ENCODE measurements at places on chromosomes 2 and 18.

DNA sequence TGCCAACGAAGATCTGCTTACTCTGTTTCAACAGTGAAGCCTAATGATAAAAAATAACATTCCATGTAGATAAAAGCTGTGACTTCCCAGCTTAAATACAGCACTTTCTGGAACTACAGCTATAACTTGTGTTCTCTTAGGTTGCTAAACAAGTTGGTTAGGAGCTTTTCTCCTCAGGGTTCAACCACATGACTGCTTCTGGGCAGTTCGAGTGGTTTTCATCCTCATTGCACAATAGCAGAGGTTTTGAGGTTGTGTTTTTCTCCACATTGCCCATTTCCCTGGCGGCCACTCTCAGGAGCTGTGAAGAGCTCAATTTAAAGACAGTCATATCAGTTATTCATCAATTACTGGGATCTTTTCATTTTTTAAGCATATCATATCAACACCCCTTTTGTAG, 102.2 kb upstream of the CYP1B1 start:
- DNase-seq = no peak

DNA sequence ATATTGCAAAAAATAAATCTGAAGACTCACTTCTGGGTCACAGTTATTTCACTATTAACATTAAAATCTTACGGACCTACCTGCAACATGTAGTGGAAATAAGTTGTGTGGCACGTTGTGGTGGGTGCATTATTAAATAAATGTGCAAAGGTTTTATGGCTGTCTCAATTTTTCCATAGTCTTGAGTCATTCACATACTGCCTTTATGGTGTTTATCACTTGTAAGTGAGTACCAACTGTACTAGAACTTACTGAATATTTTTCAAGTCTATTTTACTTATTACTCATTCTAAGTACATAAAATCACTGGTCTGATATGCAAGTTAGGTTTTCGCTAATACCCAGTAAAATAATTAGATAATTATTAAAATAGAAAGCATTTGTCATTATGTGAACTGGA, 47.6 kb upstream of the SLC30A6 start:
- DNase-seq = no peak

- DNase-seq = no peak
Measured at GRCh38 chr2:180823546-180824141, 156.8 kb upstream of the UBE2E3 start.

DNA sequence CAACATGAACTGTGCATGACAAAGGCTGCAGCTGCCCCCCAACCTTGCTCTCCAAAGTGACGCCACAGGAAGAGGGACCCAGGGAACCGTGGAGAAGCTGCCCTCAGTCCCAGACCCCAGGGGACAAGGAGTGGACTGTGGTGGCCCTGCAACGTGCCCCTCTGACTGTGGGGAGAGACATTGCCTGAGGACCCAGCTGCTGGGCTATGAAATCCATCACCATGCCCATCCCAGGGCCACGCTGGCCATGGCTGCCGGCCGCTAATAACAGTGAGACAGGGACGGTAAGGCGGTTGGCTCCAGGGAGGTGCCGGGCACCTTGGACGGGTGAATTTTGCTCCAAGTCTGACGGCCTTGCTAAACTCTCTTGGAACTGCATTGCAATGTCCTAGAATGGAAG, 211.3 kb upstream of the HDAC4 start:
- no peak for DNase-seq

DNA sequence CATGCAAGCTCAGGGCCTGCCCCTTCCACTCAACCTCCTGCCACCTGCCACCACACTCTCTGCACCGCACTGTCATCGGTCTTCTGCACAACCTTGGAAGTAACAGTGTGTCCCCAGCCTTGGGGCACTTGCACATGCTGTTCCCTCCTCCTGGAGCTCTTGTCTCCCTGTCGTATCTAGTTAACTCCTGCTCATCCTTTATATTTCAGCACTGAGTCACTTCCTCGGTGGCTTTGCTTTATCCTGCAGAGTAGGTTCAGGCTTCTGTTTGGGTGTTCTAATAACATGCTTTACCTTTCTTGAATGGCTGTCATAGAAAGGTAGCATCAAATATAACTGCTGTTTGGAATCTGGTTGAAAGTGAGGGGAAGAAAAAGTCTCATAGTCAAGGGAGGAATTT, 25.3 kb downstream of the PAX8 start:
- DNase-seq = no peak

- no peak for DNase-seq
Measured at GRCh38 chr2:239000500-239001073, 152.7 kb downstream of the TWIST2 start.

- no peak for DNase-seq
Measured at GRCh38 chr18:67597759-67598158, 81.2 kb upstream of the DSEL start.

DNA sequence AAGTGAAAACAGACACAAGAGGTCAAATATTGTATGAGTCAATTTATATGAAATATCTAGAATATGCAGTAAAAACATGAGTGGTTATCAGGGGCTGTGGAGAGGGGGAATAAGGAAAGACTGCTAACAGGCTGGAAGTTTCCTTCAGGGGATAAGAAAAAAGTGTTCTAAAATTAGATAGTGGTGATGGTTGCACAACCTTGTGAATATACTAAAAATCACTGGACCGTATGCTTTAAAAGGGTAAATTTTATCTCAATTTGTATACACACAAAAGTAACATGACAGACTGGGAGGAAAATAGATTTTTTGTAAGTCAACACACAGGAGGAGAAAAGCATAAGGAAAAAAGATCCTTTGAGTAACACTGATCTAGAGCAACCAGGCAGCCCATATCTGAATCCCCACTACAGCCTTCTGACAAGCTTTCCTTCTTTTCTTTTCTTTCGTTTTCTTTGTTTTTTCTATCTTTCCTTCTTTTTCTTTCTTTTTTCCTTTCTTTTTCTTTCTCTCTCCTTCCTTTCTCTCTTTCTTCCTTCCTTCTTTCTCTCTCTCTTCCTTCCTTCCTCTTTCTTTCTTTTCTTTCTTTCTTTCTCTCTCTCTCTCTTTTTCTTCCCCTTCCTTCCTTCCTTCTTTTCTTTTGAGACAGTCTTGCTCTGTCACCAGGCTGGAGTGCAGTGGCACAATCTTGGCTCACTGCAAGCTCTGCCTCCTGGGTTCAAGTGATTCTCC, 95.4 kb downstream of the AAK1 start:
- no peak for DNase-seq

DNA sequence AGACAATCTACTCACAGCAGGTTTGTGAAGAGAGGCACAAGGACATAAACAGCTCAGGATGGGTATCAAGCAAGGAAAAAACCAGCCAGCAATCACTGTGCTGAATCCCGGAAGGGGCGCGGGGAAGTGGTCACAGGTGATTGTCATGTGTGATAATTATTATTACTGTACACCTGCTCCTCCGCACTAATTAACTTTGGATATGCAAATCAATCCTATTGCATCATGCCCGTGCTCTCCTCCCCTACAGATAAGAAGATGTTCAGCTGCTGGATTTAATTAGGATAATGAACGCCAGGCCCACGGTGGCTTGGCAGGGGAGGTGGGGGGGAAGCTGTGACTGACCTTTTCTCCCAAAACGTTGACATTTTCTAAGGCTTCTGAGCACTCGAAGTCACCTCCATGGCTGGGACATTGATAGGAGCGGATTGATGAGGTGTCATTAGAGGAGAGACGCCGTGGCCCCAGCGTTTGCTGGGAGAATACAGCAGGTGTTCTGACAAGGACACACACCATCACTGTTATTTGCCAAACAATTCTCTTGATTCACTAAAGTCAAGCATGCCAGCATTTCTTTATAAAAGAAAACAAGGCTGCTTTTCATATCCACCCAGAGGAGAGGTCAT, 160.3 kb upstream of the VRK2 start:
- no peak for DNase-seq

GRCh38 chr18:25544546-25545287, 192.8 kb upstream of the ZNF521 start:
- no peak for DNase-seq

DNA sequence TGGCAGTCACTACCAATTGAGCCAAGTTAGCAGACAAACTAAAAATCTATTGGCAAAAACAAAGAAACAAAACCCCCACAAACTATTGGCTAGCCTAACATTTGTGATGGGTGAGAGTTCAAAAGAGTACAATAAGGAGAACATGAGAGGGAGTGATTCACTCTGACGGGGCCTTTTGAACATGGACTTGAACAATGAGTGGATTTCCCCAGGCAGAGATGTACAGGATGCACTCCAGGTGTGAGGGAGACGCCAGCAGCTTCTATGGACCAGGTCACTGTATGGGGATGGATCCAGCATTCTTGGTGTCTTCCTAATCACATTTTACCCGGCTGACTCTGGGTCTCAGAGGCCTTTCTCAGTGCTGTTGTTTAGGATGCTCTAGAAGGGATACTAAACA, 167.5 kb upstream of the SMAD2 start:
- no peak for DNase-seq

- DNase-seq = no peak
Measured at GRCh38 chr2:85589982-85590791, 5.4 kb upstream of the RNF181 start.

- no peak for DNase-seq
Measured at GRCh38 chr2:84924173-84925106, 19.0 kb downstream of the TMSB10 start.

DNA sequence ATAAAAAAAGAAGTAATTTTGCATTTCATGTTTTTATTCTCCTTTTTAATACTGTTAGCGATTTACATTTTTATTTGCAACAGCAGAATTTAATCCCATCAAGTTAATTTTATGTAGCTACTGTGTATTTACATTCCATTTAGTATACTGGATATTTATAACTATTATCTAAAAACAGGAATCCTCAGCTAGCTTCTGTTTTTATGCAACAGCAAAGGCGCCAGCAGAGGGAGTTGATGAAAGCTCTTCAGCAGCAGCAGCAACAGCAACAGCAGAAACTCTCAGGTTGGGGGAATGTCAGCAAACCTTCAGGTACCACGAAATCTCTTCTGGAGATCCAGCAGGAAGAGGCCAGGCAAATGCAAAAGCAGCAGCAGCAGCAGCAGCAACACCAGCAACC, 26.2 kb upstream of the SNORC start:
- DNase-seq = no peak

GRCh38 chr2:207254591-207255464, 89.1 kb upstream of the KLF7 start:
- no peak for DNase-seq

DNA sequence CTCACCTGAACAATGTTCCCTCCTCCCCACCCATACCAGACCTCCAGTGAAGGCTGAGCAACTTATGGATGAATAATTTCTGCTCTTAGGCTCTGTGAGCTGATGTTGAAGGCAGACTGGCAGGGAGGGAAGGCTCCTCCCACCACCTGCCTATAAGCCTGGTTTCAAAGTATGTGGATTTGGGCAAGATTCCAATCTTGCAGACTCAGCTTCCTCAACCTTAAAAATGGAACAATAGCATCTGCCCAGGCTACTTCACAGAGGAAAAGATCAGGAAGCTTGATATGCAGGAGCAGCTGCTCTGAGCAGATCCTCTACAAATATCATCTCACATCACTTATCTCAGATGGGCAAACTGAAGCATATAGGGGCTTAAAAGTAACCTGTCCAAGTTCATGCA, 112.2 kb downstream of the ZFP36L2 start:
- DNase-seq = no peak

- no peak for DNase-seq
Measured at GRCh38 chr18:63472380-63472779, 4.4 kb upstream of the SERPINB5 start.

DNA sequence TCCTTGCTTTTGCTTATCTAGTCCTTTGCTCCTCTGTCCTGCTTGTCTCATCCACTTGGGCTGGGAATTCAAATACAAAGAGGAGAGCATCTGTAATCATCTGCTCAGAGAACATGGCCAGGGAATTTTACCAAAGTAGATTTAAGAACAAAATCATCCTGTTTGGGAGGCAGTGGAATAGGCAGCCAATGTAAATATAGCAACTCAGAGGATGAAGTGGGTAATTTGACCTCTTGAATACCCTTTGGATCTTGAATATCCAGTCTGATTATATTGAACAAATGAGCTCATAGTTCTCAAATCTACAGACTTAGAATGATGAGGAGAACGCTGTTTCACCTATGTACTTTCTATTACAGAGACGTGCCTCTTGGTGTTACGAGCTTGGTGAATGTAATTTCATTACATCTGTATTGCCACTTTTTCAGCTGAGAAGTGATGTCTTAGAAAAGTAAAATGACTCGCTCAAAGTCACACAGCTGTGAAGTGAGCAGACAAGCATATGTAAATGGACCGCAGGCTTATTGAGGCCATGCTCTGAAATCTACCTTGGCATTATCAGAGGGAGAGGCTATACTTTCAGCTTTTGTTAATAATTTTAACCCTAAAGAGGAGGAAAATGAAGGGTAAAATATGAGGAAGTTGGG, 266.3 kb downstream of the MTX2 start:
- DNase-seq = no peak

- no peak for DNase-seq
Measured at GRCh38 chr2:157196956-157197355, 60.5 kb upstream of the GALNT5 start.

DNA sequence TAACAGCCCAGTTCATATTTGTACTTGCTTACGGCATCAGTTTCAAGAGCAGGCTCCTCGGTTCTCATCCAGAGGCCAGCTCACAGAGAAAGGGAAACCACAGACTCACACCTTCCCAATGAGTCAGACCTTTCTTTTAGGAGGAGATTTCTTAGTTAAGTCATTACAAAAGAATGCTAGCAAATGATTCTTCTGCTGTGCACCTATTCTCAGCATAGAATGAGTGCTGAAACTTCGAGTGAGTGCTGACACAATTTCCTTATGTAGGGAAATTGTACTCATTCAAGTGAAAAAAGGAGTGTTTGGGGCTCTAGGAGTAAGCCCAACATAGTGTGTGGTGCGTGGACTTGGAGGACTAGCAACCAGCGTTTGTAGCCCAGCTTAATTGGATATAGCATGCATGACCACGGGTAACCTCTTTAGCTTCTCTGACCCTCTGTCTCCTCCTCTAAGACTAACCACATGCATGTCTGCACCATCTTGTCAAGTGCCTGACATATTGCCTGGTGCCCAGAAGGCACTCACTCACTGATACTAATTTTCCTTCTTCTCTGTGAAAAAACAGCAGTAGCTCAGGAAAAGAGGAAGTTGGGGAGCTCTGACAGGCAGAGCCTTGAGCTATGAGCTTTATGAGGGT, 87.0 kb downstream of the ALPK2 start:
- DNase-seq = no peak

All from activated CD8-positive, alpha-beta memory T cell treated with anti-CD3 and anti-CD28 coated beads for 48 hours (primary cell).